Heart right ventricle (tissue), 16 donors: ENCODE measurements at places on chromosomes 7 and 10.

DNA sequence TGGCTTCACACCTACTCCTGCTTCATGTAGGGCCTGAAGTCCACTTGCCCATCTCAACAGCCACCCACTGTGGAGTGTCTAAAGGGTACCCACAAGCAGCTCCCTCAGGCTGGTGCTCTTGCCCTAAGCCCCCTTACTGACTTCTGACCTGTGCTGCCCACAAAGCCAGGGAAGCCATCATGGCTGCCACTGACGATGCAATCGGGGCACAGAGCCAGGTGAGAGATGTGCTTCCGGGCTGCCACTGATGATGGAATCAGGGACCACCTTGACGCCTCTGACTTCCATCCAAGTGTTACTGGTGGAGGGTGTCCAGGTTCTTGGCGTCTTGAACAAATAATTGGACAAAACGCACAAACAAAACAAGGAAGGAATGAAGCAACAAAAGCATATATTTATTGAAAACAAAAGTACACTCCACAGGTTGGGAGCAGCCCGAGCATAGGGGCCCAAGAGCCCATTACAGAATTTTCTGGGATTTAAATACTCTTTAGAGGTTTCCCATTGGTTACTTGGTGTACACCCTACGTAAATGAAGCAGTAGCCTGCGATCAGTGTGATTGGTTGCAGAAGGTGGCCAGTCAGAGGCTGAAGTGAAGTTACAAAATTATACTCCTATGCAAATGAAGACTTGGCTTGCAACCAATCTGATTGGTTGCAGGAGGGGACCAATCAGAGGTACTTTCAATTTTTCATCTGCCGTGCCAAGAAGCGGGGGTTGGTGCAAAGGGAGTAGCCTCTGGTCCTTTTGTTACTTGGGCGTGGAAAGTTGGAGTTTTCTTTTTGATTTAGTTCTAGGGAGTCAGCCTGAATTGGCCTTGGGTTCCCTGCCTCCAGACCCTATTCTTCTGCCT is 4.5 kb downstream of the CPA2 start:
- H3K4me1 ChIP-seq, result peaks cover 3% of the 10 kb centered on the region
- no peak for DNase-seq
- peaks cover 9% of the 10 kb centered on the region for H3K27me3 ChIP-seq
- H3K4me3 ChIP-seq, result no peak overlapping the region
- H3K36me3 ChIP-seq, result no peaks in the 10 kb centered on the region

DNA sequence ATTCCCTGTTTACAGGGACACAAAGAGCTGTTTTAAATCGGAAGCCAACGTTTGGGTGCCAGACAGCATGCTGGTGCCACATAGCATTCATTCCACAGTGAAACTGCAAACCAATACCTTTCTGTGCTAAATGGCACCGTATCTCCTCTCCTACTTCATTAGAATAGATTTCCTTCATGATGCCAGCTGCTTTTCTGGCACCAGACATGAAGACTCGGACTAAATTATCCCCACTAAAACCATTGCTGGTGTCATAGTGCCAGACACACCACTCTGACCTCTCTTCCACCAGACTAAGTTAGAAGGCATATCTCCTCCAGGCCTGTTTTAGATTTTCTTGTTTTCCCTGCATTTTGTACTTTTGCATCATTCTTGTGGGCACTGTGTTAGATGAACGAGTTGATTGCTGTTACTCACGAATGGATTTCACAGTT is 155.1 kb downstream of the ETV1 start:
- no peak for DNase-seq
- H3K4me3 ChIP-seq, result no peak overlapping the region
- H3K27ac ChIP-seq, result peak overlapping the region; percentile 65
- no peaks in the 10 kb centered on the region for H3K36me3 ChIP-seq
- no peaks in the 10 kb centered on the region for H3K27me3 ChIP-seq

GRCh38 chr10:34816085-34816496 is 995 bp upstream of the PARD3 start:
- peaks cover 24% of the 10 kb centered on the region for H3K4me1 ChIP-seq
- H3K36me3 ChIP-seq, result no peaks in the 10 kb centered on the region
- H3K27ac ChIP-seq, result peak overlapping the region; percentile 32
- peak overlapping the region; percentile 92 for H3K4me3 ChIP-seq
- peaks cover 3% of the 10 kb centered on the region for H3K27me3 ChIP-seq

DNA sequence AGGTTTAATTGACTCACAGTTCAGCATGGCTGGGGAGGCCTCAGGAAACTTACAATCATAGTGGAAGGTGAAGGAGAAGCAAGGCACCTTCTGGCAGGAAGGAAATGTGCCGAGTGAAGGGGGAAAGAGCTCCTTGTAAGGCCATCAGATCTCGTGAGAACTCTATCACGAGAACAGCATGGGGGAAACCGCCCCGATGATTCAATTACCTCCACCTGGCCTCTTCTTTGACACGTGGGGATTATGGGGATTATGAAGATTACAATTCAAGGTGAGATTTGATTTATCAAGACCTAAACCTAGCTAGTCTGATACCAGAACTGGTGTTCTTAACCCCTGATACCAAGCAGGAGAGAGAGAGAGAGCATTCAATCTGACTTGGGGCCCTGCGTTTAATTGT is 258.7 kb downstream of the PTEN start:
- H3K36me3 ChIP-seq, result no peaks in the 10 kb centered on the region
- no peak for DNase-seq
- H3K27ac ChIP-seq, result no peak overlapping the region
- peaks cover 33% of the 10 kb centered on the region for H3K4me1 ChIP-seq
- no peaks in the 10 kb centered on the region for H3K27me3 ChIP-seq

DNA sequence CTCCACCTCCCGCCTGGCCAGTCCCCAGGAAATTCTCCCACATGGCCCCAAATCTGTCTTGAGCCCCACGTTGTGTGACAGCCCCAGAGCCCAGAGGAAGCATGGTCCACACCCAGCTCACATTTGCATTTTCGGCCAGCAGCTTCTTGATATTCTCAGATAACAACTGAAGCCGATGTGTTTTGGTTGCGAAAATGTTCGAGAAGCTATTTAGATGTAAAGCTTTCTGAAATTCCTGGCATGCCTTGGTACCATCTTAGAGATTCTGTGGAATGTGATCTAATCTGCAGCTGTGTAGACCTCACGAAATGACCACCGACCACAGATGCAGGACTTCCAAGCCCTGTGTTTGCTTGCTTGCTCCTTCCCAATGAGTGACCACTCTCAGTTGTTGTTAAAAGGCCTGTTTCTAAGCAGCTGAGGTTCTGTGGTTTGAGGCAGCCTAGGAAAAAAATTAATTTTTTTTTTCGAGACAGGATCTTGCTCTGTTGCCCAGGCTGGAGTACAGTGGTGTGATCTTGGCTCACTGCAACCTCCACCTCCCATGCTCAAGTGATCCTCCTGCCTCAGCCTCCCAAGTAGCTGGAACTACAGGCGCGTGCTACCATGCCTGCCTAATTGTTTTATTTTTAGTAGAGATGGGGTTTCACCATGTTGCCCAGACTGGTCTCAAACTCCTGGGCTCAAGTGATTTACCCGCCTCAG is 8.8 kb downstream of the SLC4A2 start:
- no peak overlapping the region for H3K27ac ChIP-seq
- peaks cover 7% of the 10 kb centered on the region for H3K4me1 ChIP-seq
